Stimulated activated CD4-positive, alpha-beta T cell treated with anti-CD3 and anti-CD28 coated beads, Interleukin-1b, Interleukin-23, amount 100 ng/mL, for 4 hours (primary cell): ENCODE measurements at places on chromosomes 5 and 9.

DNA sequence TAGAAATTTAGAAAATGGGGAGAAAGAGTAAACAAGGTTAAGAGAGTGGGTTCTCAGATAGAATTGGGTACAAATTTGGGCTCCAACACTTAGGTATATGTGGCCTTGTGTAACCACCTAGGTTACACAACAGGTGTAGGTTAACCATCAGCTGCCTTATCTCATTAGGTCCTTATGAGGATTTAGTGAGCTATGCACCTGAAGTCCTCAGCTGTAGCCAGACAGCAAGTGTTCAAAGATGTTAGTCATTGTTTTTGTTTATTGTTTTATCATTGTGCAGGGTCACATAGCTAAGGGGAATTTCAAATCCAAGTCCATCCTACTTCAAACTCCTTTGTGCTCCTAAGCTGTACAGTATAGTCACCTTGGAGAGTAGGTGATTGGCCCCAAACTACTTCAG lies 970 bp upstream of the TRIM32 start:
- no peak for DNase-seq

- DNase-seq, result no peak
These were observed 76.0 kb downstream of the COL15A1 start for GRCh38 chr9:99019510-99020331.

- no peak for DNase-seq
These were observed 10.6 kb downstream of the TENT4A start for GRCh38 chr5:6723816-6724300.

- DNase-seq, result no peak
These were observed 20.0 kb downstream of the TMEFF1 start for GRCh38 chr9:100492952-100493351.

DNA sequence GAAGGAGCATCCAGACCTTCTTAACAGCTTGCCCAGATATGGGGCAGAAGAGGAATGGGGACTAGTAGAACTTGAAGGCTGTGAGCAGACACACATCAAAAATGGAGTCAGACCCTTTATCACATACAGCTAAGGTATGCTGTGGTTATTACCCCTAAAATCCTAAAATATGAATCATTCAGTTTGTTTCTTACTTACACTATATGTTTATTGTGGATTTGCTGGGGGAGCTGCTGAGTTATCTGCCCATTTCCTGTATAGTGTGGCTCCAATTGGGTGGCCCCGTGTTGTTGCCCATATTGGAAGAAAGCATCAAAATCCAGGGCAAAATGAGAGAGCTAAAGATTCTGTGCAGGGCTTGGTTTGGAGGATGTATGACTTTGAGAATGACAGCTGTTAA lies 56.9 kb downstream of the AP3S1 start:
- DNase-seq, result no peak

GRCh38 chr9:79796411-79796810 lies 224.6 kb downstream of the TLE4 start:
- DNase-seq, result no peak

DNA sequence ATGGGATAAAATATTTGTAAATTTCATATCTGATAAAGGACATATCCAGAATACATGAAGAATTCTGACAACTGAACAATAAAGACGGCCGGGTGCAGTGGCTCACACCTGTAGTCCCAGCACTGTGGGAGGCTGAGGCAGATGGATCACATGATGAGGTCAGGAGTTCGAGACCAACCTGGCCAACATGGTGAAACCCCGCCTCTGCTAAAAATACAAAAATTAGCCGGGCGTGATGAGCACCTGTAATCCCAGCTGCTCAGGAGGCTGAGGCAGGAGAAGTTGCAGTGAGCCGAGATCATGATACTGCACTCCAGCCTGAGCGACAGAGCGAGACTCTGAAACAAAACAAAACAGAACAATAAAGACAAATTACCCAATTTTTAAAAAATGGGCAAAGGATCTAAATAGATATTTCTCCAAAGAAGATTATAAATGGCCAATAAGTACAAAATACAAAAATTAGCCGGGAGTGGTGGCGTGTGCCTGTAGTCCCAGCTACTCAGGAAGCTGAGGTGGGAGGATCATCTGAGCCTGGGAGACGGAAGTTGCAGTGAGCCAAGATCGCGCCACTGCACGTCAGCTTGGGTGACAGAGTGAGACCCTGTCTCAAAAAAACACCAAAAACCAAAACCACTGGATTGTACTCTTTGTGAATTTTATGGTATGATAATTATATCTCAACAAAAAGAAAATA lies 9.6 kb upstream of the NSD1 start:
- DNase-seq, result no peak

GRCh38 chr5:131795879-131796792 lies 681 bp downstream of the FNIP1 start:
- DNase-seq, result no peak

- no peak for DNase-seq
These were observed 1.7 kb upstream of the HBEGF start for GRCh38 chr5:140348104-140348503.

DNA sequence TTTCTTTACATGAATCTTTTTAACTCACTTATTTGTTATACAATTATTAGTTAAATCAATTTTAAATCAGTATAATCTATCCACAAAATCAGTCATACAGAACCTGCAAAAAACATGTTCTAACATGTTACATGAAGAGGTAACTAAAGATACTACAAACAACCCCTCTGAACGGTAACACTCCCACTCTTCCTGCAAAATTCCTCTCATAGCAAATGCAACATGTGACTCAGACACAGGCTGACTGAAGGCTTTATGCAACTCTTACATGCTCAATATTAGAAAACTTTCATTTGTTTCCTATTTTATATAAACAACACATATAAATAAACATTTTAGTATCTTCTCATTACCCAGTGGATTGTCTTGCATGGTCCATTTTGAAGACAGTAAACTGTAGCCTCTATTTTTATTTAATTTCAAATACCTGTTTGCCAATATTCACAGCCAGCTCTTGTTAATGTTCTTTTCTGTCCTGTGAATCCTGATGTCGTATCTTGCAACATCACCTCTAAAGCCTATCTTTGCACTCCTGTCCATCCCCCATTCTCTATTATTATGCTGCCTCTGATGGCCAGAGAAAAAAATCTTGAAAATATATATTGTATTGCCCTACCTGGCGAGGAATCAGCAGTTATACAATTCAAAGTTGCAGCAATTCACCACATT lies 100.5 kb upstream of the CCDC152 start:
- no peak for DNase-seq

DNA sequence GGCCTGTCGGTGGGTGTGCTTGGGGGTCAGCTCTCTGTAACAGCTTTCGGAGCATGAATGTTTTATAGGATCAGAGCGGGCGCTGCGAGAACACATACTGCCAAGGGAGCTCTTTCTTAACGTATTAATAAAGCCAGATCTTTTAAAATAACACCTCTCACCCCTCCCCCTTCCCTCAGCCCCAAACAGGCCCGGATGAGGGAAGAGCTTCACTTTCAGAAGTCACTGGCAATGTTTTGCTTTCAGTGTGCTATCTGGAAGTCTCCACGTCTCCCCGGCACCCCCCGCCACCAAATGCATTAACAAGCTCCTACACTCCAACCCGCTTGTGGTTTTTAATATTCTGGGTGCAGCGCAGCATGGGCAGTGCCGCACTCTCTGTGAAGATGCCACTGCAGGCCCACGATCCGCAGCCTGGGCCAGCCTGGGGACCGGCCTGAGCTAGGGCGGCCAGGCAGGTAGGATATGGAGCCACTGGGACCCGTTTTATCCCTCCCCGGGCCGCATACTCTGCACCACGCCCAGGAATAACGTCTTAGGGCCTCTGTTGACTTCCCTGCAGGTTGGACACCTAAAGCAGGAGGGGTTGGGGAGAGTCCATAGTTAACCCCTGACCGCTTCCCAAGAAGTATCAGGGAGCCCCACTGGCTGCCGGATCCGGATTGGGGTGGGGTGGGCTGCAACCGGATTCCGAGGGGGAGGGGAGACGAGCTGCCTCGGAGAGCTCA lies 12.6 kb downstream of the NR2F1 start:
- DNase-seq, result no peak

GRCh38 chr5:138953387-138954256 lies 78.5 kb upstream of the LRRTM2 start:
- DNase-seq, result no peak

DNA sequence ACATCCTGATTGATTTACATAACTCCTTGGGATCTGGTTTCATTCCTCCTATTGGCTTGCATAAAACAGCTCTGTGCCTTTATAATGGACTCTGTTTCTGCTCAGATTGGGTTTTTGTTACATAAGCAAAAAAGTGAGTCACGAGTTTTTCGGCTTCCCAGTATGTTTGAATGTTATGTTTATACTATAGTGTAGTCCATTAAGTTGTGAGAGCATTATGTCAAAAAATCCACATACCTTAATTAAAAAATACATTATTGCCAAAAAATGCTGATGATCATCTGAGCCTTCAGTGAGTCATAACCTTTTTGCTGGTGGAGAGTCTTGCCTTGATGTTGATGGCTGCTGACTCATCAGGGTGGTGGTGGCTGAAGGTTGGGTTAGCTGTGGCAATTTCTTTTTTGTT lies 144.6 kb downstream of the CCDC171 start:
- no peak for DNase-seq

DNA sequence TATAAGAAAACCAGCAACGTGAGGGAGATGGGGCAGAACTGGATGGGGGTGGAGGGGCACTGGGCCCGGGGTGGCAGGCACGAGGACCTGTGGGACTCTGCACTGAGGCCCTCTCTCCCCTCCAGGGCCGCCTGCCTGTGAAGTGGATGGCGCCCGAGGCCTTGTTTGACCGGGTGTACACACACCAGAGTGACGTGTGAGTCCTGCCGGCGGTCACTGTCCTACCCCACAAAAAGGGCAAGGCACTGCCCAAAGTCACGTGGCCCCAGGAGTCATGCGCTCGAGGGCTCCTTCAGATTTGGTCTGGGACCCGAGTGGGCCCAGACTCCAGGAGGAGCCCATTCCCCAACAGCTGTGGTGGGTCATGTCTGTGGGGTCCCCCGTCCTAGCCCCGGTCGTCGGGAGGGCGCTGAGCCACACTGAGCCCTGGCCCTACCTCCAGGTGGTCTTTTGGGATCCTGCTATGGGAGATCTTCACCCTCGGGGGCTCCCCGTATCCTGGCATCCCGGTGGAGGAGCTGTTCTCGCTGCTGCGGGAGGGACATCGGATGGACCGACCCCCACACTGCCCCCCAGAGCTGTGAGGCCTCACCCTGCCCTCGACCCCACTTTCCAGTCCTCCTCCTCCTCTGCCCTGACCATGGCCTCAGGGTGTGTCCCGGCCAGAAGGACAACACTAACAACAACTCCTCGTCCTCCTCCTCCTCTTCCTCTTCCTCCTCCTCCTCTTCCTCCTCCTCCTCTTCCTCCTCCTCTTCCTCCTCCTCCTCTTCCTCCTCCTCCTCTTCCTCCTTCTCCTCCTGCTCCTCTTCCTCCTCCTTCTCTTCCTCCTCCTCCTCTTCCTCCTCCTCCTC lies 9.7 kb downstream of the FGFR4 start:
- no peak for DNase-seq

DNA sequence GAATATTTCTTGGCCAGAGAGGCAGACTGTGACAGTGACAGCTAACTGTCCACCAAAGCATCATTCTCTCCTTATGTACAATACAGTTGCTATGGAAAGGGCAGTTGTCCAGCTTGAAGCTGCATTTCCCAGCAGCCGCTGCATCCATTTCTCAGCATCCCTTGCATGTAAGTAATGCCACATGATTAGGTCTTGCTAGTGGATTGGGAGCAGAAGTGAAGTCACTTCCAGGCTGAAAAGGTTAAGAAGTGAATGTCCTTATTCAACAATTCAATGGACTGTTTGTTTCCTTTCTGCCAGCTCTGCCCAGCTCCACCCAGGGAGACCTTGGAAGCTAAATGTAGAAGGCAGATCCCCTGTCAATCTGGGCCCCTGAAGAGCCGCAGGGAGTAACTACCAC lies 26.1 kb upstream of the RETREG1 start:
- no peak for DNase-seq

- DNase-seq, result no peak
These were observed 847 bp upstream of the GABRB2 start for GRCh38 chr5:161547406-161547737.

- DNase-seq, result no peak
These were observed 594.5 kb downstream of the BNC2 start for GRCh38 chr9:16275795-16276624.

DNA sequence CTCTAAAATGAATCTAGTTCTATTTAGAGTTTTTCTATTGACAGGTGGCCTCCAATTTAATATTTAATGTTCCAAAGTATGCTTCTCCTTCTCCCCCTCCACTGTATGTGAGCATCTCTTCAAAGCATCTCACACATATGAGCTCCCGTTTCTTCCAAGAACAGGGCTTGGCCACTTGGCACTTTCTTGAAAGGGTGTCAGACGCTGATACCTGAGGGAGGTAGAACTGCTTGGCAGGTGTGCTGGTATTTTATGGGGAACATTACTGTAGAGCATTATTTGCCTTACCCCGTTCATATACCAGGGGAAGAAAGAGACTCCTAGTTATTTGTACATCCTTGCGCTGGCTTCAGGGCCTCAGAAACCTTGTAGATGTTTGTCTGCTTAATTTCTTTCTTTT lies 1.9 kb downstream of the RCL1 start:
- DNase-seq, result no peak

DNA sequence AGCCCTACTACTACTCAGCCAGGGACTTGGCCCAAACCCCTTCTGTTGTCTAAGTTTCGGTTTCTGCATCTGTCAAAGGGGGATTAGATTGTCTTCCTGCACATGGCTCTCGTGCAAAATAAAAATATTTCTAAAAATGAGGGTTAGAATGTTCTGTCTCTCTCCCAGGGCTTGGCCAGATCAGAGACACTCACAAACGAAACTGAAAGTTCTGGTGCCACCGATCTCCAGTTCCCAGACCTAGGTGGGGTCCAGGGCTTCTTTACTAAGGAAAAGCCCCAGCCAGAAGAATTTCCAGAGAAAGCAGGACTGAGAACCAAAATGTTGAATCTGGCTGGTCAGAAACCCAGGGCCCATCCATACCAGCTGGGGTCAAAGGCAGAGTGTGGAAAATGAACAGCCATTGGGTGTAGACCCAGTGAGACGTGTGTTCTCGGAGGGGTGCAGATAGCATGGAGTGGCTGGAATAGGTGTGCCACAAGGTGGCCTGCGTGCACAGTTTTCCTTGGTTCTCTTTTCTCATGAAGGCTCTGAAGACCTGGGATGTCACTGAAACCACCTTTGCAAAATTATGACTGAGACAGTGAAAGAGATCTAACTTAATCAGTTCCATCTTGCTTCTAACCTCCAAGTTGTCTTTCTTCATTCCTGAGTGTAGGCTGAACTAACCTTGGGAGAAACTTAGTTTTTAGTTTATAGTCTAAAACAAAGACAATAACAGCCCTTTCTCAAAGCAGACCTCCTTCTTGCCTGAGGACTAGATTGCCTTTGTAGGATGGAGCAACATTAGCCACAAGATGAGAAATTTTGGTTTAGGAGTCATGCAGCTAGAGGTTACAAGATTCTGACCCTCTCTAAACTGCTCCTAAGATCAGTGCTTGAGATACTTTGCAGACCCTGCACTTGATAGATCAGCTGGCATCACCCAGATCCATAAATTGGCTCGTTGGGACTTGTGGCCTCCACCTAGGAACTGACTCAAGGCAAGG lies 2.3 kb upstream of the SLC23A1 start:
- DNase-seq, result no peak

DNA sequence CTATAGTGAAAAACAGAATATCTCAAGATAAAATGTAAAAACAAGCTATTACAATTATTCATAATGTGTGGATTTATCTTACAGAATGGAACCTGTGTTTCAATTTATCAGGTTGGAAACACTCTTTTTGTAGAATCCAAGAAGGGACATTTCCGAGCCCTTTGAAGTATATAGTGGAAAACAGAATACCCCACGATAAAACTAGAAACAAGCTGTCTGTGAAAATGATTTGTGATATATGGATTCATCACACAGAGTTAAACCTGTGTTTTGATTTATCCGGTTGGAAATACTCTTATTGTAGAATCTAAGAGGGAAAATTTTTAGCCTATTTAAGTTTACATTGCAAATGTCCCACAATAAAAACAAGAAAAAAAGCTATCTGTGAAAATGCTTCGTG lies 388.2 kb downstream of the PRDM9 start:
- DNase-seq, result no peak
